ENCODE measurements at places on chromosomes 16 and 17.

GRCh38 chr17:65684631-65685030 lies 123.2 kb upstream of the AXIN2 start:
- no peak for DNase-seq

GRCh38 chr16:78506367-78507193 lies 407.1 kb downstream of the WWOX start:
- no peak for DNase-seq

DNA sequence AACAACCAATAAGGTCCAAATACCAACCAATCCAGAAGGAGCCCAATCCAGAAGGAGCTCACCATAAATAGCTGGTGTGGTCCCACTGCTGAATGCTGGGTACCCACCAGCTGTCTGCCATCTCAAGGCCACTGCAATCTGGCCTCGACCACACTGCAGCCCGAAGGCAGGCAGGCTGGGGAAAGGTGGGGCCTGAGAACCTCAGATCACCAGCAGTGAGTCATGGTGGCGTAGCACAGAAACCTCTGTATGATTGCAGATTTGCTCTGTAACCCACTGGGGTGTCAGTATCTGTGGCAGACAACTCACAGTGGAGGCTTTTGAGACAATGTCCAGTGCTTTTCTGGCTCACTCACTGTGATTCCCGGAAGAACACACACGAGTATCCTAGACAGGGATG lies 14.7 kb upstream of the CMTR2 start:
- no peak for DNase-seq

DNA sequence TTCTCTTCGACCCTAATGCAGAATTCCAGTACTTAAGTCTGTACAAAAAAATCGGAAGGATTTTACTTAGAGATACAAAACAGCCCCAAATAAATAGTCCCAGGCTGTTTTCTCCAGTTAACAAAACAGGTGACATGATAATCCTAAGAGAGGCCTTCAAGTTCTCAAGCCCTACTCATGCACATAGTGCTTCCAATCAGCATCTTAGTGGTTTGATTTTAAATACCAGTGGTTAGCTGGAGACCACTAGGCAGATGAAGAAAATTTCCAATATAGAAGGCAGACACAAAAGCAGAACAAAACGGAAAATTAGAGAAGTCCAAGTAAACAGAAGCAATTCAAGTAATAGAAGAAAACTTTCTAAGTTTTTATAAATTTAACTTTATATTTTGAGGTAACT lies 5.2 kb upstream of the OR4D2 start:
- DNase-seq = no peak

DNA sequence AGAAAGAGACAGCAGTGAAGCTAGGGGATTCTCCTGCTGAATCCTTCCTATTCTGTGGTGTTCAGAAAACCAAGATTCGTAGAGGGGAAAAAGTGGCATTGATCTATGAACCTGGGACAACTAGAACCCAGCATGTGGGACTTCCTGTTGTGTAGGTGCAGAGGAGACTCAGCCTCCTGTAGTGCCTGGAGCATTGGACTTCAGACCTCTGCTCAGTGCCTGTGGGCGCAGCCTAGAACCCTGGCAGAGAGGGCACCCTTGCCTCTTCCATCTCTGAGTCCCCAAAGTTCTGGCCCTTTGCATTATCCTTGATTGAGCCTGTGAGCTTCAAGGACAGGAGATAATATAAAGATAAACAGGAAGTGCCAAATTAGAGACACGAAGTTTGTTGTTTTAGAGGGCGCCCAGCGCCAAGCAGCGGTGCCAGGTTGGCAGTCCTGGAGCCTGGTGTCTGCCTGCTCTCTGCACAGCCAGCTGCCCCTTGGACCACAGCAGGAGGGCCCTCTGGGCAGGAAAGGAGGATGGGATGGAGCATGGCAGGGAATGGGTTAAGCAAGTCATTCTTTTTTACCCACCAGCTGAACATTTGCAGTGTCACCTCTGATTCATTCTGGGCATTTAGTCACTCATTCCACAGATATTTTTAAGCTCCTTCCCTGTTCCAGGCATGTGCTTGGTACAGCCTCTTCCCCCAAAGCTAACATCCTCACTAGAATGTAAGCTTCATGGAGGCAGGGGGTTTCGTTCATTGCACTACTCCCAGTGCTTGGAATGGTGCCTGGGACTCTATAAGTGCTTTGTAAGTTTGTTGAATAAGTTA lies 11.9 kb upstream of the SP6 start:
- DNase-seq = no peak

GRCh38 chr16:25155553-25156460 lies 44.3 kb downstream of the LCMT1 start:
- DNase-seq = peak; percentile 59

DNA sequence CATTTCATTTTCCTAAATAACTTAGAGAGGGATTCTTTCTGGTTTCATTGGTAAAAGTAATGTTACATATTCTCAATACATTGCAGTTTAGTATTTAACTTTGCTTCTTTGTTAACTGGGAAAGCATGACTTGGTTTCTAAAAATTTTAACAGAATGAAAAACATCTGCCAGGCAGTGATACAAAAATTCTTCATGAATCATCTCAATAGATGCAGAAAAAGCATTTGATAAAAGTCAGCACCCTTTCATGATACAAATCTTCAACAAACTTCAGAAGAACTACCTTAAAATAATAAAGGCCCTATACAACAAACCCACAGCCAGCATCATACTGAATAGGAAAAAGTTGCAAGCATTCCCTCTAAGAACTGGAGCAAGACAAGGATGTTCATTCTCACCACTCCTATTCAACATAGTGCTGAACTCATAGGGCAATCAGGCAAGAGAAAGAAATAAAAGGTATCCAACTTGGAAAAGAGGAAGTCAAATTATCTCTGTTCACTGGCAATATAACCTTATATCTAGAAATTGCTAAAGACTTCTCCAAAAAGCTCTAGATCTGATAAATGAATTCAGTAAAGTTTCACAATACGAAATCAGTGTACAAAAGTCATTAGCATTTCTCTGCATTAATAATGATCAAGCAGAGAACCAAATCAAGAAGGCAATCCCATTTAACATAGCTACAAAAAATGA lies 50.4 kb downstream of the SLFN5 start:
- DNase-seq = no peak

DNA sequence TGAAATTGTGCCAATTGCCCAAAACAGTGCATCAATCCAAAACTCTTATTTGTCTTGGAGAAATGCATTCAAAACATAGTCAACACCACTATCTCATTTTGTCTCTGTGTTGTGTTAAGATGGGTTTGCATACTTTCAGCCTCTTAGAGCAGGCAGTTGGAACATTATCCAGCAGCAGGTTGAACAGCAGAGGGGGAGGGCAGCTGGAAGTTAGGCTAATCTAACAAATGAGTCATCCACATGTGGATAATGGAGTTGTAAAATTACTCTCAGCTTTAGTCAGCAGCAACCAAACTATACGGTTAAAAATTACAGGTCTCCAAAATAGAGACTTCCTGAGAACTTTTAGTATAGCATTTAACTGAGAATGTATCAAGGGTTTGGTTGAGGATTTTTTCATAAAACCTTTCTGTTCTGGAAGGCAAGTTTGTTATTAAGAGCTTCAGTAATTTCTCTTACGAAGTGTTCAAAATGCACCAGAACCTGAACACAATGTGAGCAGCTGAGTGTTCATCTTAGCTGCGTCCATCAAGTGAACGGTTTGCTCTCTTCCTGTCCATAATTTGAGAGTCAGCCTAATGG lies 46.3 kb downstream of the PRKCA start:
- DNase-seq = no peak

GRCh38 chr16:86962259-86962658 lies 354.9 kb downstream of the C16orf95 start:
- no peak for DNase-seq

- no peak for DNase-seq
Measured at GRCh38 chr16:4060823-4061222, 55.4 kb downstream of the ADCY9 start.

- no peak for DNase-seq
Measured at GRCh38 chr16:56399047-56399446, 26.3 kb downstream of the AMFR start.

GRCh38 chr16:85364323-85365040 lies 248.6 kb upstream of the GSE1 start:
- DNase-seq = no peak

- no peak for DNase-seq
Measured at GRCh38 chr16:60120586-60120985, 1386.5 kb upstream of the GOT2 start.

DNA sequence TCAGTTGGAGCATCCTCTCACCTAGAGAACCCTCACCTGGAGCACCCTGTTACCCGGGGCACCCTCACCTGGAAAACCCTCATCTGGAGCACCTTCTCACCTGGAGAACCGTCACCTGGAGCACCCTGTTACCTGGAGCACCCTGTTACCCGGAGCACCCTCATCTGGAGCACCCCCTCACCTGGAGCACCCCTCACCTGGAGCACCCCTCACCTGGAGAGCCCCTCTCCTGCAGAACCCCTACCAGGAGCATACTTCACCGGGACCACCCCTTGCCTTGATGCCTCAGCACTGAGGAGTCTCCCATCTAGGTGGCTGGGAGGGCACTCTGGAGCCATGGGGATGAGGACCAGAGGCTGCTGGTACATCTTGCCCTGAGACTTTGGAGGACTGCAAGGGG lies 3.4 kb upstream of the FBXL16 start:
- DNase-seq = no peak

DNA sequence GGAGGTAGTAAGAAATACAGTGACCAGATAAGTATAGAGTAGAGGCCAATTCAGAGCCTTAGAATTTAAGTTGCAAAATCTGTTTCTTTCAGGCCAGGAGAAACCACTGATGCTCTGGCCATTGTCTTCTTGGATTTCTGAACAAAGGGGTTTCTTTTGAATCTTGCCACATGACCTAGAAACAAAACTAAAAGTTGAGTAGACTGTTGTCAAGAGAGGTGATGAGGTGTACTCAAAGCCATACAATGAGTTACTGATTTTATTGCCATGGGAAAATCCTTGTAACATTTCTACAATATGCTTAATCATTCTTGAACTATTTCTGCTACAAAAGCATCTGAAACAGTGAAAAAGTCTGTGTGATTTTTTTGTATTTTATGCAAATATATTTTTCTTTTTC lies 881.3 kb downstream of the CDH11 start:
- no peak for DNase-seq

GRCh38 chr16:10502776-10503175 lies 77.6 kb downstream of the EMP2 start:
- DNase-seq = no peak

GRCh38 chr17:36127911-36128310 lies 24.3 kb downstream of the CCL4 start:
- no peak for DNase-seq

GRCh38 chr17:73282629-73283028 lies 20.9 kb upstream of the CPSF4L start:
- no peak for DNase-seq

- no peak for DNase-seq
Measured at GRCh38 chr16:9046667-9047055, 44.8 kb upstream of the HAPSTR1 start.

DNA sequence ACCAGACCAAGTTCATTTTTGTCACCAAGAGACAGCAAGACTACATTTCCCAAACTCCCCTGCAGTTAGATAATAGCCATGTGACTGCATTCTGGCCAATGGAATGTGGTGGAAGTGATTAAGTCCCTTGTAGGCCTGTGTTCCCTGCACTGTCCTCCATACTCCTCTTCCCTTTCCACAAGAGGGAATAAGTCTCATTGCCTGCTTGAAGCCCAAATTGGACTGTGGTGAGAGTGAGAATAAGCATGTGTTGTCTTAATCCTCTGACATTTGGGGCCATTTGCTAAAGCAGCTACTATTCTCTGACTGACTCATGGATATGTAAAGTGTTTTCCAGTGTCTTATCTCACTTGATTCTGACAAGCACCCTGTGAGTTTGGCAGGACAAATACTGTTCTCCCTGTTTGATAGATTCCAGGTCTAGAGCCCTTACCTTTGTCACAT lies 20.7 kb downstream of the PIK3R6 start:
- DNase-seq = no peak

GRCh38 chr17:58911741-58912343 lies 156.2 kb downstream of the PPM1E start:
- DNase-seq = no peak

GRCh38 chr16:54628796-54629625 lies 301.7 kb upstream of the IRX5 start:
- DNase-seq = no peak

- no peak for DNase-seq
Measured at GRCh38 chr16:19700319-19700781, 17.7 kb downstream of the KNOP1 start.

GRCh38 chr17:15031975-15032374 lies 233.2 kb downstream of the PMP22 start:
- no peak for DNase-seq

GRCh38 chr16:57592591-57593003 lies 35.8 kb upstream of the ADGRG1 start:
- peak; percentile 75 for DNase-seq

GRCh38 chr16:17461951-17462729 lies 8.6 kb downstream of the XYLT1 start:
- DNase-seq = no peak

DNA sequence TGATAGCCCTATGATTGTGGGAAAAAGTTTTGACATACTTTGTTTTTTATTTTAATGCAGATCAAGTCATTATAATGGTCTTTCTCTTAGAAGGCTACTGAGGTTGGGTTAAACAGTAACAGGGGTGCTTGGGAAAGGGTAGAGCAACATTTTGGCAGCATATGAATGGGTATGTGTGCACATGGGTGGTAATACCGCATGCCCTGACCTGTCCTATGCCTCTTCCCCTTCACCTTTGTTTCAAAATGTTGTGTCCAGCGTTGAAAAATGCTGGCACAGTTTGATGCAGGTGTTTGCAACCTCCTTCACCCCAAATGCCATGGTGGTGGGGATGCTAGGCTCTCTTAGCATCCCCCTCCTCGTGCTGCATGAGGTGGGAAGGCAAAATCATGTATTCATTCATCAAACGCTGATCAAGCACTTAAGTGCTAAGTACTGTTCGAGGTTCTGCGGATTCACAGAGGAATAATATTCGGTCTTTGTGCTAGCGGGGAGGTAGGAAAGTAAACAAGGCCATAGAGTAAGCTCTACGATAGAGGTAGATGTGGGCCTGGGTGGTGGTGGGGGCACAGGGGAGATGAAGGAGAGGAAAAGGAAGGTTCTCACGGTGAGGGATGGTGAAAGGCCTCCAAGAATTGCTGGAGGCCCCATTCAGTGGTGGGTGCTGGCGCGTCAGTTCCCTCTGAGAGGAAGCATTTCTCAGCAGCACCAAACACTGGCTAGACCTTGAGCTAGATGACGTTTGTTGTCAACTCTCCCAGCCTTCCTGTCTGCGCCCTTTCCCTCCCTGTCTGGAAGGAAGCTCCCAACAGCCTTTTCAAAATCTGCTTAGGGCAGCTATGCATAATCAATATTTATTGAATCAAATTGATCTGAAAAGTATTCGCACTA lies 13.3 kb upstream of the MARCHF10 start:
- no peak for DNase-seq

GRCh38 chr16:10067835-10068234 lies 114.4 kb downstream of the GRIN2A start:
- no peak for DNase-seq

All from stimulated activated CD8-positive, alpha-beta memory T cell treated with anti-CD3 and anti-CD28 coated beads, Interleukin-7, amount 100 ng/mL, for 48 hours (primary cell).